Activated naive CD4-positive, alpha-beta T cell treated with Interleukin-2 at 50 U/mL for 16 hours (primary cell): ENCODE measurements at places on chromosomes 2 and 18.

GRCh38 chr2:69581774-69582581 is 61.6 kb downstream of the AAK1 start:
- DNase-seq, result no peak

GRCh38 chr2:160205505-160205904 is 5.4 kb upstream of the ITGB6 start:
- DNase-seq, result no peak

GRCh38 chr18:79545736-79546171 is 133.8 kb upstream of the CTDP1 start:
- no peak for DNase-seq

DNA sequence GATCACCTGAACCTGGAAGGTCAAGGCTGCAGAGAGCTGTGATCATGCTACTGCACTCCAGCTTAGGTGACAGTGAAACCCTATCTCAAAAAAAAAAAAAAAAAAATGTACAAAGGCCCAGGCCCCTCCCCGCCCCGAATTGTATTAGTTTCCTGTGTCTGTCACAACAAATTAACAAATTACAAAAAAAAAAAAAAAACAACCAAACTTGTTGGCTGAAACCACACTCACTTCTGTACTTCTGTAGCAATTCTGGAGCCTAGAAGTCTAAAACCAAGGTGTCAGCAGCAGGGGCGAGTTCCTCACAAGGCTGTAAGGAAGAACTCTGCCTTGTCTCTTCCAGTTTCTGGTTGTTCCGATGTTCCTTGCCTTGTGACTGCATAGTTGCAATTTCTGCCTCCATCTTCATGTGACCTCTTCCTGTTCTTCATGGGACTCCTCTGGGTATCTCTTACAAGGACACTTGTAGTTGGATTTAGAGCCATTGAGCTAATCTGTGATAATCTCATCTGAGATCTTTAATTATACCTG is 100.8 kb upstream of the ZSWIM2 start:
- DNase-seq, result no peak

- no peak for DNase-seq
Measured at GRCh38 chr2:127142663-127143630, 36.0 kb upstream of the BIN1 start.

GRCh38 chr2:62362561-62362960 is 143.4 kb downstream of the TMEM17 start:
- DNase-seq, result no peak
